ENCODE measurements at places on chromosomes 5 and 9.

DNA sequence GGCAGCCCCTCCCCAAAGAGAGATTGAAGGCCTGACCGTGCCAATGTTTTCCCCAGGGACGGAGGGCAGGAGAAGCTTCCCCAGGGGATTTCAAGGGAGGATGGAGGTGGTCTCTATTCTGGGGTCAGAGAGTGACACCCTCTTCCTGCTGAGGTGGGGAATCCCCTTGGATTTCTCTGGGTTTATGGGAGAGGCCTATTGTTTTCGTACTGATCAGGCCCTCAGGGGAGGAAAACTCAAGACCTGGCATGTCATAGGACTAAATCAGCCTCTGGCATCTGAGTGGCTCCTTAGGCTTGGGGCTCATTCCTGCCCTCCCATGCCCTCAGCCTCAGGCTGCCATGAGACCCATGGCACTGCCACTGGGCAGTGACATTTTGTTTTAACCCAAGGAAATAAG, 44.6 kb downstream of the IRF1 start:
- H3K27me3 ChIP-seq, result no peaks in the 10 kb centered on the region
- no peak overlapping the region for H3K4me3 ChIP-seq
- H3K36me3 ChIP-seq, result no peaks in the 10 kb centered on the region
- peaks cover 2% of the 10 kb centered on the region for H3K4me1 ChIP-seq
- H3K27ac ChIP-seq, result no peak overlapping the region
- no peak for DNase-seq

- H3K36me3 ChIP-seq, result 0 out of 2 replicates have a peak, but pooled peaks cover 2% of the 10 kb centered on the region
- H3K4me1 ChIP-seq, result peaks cover 16% of the 10 kb centered on the region
- H3K27ac ChIP-seq, result no peak overlapping the region
Measured at GRCh38 chr5:139392324-139392677, 2.6 kb upstream of the MZB1 start.

GRCh38 chr9:127755061-127756060, 20.3 kb upstream of the TOR2A start:
- no peaks in the 10 kb centered on the region for H3K36me3 ChIP-seq
- H3K4me1 ChIP-seq, result peaks cover 2% of the 10 kb centered on the region
- no peaks in the 10 kb centered on the region for H3K27me3 ChIP-seq

DNA sequence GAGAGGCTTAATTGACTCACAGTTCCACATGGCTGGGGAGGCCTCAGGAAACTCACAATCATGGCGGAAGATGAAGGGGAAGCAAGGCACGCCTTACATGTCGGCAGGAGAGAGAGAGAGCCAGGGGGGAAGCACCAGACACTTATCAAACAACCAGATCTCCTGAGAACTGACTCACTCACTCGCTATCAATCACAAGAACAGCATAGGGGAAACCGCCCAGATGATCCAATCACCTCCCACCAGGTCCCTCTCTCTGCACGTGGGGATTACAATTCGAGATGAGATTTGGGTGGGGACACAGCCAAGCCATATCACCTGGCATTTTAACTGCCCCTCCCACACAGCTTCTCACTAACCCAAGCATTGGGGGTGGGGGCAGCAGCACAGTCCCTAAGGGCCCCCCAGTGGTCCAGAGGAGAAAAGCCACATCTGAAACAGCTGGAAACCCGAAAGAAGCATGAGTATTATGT, 76.1 kb upstream of the ASS1 start:
- H3K27ac ChIP-seq, result no peak overlapping the region
- DNase-seq, result no peak
- H3K36me3 ChIP-seq, result no peaks in the 10 kb centered on the region
- H3K4me3 ChIP-seq, result no peak overlapping the region

DNA sequence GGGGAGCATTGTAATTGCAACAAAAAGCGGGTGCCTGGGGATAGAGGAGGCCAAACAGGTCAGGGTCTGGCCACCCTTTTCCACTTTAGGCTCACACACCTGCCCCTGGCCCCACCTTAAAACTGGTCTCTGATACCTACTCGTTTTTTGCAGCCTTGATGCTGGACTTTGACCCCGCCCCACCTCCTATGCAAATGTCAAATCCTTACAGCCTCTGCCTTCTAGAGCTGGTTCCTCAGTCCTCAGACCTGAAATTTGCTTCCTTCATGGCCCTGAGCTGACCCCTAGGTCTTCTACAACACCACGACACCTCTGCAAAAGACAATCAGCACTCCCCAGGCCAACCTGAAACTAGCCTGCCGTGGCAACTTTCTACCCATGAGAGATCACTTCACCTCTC, 37.7 kb downstream of the SMIM23 start:
- no peak overlapping the region for H3K27ac ChIP-seq
- H3K27me3 ChIP-seq, result no peaks in the 10 kb centered on the region
- no peak overlapping the region for H3K4me3 ChIP-seq

GRCh38 chr5:164532235-164532900, 1026.9 kb downstream of the MAT2B start:
- H3K36me3 ChIP-seq, result no peaks in the 10 kb centered on the region
- no peak overlapping the region for H3K27ac ChIP-seq
- no peaks in the 10 kb centered on the region for H3K27me3 ChIP-seq
- H3K4me1 ChIP-seq, result no peaks in the 10 kb centered on the region
- DNase-seq, result no peak
- no peak overlapping the region for H3K4me3 ChIP-seq

DNA sequence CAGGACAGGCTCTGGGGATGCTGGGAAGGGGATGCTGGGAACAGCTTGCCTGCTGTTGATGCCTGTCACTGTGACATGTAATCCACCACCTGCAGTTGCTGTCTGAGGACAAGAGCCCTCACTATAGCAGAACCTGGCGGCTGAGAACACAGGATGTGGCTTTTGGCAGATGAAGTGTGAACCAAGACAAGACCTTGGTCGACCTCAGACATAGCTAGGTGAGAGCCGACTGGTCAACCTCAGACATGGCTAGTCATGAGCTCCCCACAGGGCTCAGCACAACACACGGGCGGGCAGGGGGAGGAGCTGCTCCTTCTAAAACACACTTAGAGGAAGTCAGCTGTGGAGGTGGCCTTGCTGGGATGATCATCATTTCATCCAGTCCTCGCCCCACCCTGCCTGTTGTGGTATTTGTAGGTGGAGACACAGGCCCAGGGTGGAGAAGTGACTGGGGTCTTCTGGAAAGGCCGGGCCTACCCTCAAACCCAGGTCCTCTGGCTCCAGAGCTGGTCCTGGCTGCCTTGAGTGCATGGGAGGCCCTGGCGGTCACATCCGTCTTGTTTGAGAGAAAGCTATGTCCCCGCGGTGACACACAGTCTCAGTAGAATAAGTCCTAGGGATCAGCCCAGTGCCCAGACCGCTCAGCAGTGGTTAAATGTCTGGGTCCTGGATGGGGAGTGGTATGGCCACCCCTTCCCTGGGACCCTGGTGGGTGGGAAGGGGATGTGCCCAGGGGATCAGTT, 6.1 kb downstream of the SUSD3 start:
- H3K36me3 ChIP-seq, result no peaks in the 10 kb centered on the region
- peaks cover 3% of the 10 kb centered on the region for H3K4me1 ChIP-seq
- H3K27me3 ChIP-seq, result no peaks in the 10 kb centered on the region
- no peak overlapping the region for H3K4me3 ChIP-seq
- DNase-seq, result no peak
- no peak overlapping the region for H3K27ac ChIP-seq
